Non-pigmented ciliary epithelial cell (primary cell): ENCODE measurements at places on chromosomes 1 and 21.

DNA sequence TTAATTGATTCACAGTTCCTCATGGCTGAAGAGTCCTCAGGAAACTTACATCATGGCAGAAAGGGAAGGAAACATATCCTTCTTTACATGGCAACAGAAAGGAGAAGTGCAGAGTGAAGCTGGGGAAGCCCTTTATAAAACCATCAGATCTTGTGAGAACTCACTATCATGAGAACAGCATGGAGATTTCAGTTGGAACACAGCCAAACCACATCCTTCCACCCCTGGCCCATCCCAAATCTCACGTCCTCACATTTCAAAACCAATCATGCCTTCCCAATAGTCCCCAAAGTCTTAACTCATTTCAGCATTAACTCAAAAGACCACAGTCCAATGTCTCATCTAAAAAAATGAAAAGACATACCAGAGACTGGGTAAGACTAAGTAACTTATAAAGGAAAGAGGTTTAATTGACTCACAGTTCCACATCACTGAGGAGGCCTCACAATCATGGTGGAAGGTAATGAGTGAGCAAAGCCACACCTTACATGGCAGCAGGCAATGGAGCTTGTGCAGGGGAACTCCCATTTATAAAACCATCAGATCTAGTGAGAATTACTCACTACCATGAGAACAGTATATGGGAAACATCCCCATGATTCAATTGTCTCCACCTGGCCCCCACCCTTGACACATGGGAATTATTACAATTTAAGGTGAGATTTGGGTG, 105.2 kb downstream of the MRPL39 start:
- DNase-seq, result no peak

- no peak for DNase-seq
These were observed 66.4 kb downstream of the LMX1A start for GRCh38 chr1:165290148-165290547.

DNA sequence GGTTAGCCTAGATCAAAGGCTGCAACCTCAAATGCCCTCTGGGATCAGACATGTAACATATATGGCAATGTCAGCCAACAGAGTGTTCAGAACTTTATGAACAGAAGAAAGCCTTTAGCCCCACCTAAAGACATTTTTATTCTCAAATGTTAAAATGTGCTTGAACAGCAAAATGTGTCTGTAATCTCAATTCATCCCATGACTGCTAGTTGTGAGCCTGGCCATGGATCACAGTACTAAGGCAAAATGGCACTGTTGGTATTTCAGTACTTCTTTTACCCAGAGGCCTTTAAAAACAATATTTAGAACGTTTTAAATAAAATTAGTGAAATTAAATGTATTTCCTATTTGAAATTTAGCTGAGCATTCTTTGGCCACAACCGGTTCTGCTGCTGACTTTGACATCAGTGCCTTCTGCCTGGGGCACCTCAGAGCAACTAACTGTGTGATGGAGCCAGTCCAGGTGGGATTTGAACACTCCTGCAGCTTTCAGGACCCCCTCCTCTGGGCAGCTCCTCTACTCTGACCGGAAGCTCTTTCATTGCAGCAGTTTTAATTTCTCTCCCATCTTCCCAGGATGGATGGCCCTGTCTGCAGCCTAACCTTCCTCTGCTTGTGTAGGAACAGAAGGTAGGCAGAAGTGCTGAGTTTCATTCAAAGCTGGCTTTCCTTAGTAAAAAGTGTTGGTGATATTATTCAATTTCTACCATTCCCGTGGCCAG, 68.3 kb upstream of the NFIA start:
- DNase-seq, result no peak

DNA sequence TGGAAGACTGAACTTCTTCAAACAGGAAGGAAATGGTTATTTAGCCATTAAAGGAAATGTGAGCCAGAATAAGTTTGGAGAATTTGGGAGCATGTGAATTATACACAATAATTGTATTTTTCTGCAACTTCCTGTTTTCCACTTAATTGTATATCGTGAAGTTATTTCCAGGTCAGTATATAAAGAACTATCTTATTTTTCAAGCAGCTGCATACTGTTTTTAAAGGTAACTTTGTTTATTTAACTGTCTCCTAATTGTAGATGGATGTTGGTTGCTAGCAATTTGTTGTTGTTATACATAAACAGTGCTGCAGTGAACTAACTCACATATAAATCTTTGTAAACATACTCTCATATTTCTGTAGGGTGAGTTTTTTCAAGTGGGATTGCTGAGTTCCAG, 180.3 kb downstream of the HLX start:
- no peak for DNase-seq

DNA sequence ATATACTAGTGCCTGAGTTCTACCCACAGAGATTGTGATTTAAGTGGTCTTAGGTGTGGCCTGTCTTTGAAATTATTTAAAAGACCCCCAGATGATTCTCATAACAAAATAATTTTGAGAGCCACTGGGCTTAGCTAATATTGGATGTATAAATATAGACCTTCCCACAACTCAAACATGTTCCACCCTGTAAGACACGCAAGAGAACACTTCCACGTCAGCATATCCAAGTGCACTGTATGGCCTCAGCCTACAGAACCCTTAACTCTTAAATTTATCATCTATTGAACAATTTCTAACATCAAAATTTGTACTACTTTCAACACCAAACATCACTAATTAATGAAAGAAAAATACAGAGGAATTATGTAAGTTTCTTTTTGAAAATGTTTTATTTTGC, 2.5 kb downstream of the FAM177B start:
- DNase-seq, result no peak

DNA sequence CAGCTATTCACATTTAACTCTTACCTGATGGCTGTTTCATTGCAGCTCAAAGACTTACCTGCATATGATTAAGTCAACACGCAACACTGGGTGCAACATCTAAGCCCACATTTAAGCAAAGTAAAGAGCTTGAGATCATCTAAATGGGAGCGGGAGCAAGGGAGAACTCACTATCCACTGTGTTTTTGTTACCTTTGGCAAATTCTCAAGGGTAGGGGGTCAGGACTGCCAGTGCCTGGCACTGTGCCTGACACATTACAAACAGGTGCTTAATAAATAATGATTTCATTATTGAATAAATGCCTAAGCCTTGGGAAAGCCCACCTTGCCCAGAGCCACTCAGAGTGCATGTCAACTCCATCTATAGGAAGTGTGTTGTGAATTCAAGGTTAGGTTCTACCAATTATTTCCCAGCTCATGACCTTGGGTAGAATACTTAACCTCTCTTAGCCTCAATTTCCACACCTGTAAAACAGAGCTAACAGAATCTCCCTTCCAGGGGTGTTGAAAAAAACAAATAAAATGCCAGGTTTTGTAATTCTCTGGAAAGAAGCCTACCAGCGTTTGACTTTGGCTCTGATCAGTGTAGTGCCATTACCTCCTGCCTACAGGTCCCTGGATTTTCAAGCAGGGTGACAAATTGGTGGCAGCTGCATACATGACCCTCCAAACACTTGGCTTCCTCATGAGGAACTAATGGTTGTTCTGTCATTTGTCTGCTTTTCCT, 109.7 kb downstream of the TGFBR3 start:
- DNase-seq, result no peak

DNA sequence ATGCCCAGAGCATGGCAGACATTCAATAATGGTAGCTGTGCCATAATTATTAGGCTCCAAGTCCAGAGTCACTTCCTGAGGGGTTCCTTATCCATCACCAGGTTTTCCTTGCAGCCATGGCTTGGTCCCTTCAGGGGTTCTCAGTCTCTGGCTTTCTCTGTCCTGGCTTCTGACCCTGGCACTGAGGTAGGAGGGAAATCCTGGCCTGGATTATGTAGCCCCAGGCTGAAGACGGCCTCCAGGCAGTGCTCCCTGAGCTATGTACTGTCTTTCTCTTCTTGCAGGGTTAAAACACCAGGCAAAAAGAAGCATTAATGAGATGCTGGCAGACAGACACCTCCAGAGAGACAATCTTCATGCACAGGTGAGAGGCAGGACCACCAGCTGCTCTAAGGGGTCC, 9.5 kb upstream of the PADI3 start:
- peak; percentile 80 for DNase-seq

- DNase-seq, result no peak
These were observed 301.1 kb downstream of the MATN1 start for GRCh38 chr1:30422251-30422650.

- no peak for DNase-seq
These were observed 13.8 kb downstream of the TMEM51 start for GRCh38 chr1:15167386-15167785.

DNA sequence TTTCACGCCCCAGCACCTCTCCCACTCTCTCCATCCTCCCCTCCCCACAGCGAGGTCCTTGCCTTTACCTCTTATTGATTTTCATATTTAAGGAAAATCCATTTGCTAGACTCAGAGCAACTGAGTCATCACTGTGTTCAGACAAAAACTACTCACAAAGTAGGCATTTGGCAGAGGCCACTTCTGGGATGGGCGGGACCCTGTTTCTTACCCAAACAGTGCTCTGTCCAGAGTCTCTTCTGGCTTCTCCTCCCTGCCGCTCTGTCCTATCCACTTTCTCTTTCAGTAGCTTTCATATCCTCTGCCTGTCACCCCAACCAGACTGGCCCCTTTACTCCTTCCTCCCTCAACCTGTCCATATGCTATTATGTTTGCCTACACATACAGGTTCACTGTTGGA, 2.4 kb upstream of the NAV1 start:
- no peak for DNase-seq

DNA sequence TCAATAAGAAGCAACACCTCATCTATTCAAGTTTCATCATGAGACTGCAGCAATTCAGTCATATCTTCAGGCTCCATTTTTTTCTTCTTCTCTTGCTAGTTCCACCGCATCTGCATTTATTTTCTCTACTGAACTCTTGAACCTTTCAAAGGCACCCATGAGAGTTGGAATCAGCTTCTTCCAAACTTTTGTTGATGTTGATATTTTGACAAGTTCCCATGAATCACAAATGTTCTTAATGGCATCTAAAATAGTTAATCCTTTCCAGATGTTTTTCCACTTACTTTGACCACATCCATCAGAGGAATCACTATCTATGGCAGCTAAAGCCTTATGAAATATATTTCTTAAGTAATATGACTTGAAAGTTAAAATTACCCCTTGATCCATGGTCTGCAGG, 434.3 kb downstream of the GPATCH2 start:
- no peak for DNase-seq

DNA sequence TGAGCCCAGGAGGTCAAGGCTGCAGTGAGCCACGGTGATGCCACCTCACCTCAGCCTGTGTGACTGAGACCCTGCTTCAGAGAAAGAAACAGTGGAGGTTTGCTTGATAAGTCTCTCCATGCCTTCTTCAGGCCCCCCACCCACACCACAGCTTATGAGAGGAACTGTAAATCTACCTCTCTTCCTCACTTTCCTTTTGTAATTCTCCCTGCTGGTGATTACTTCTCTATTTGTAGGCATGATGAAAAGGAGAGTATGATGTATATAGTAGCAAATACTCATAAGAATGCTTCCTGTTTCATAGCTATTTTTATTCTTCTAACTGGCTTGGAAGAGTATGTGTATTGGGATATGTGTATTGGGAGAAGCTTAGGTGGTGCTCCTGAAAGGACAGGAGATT, 186.3 kb downstream of the VPS13D start:
- DNase-seq, result no peak

GRCh38 chr1:179002552-179003345, 22.9 kb upstream of the FAM20B start:
- no peak for DNase-seq

DNA sequence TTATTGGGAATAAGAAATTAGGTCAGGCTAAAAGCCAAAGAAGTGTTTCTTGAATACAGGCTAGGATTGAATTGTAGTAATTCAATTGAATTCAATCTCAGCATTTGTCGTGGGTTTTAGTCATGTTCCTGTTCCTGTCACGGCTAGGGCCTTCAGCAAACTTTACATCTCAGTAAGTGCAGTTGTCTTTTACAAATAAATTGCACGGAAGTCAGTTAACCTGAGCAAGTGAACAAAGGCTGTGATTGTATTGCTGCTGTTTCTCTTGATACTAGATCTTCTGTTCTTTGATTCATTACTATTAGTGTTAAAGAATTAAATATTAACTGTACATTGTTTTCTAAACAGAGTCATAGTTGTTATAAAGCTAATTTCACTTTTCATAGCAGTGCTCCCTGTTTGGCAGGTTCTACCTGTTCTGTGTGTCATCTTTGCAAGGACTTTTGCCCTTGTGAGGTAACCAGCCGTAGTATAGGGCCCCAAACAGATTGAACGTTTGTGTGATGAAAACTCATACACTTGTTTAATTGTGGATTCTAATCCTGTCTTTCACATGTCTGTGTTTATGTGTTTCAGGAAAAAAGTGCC, 164.4 kb downstream of the EDEM3 start:
- DNase-seq, result no peak

- no peak for DNase-seq
These were observed 5.1 kb upstream of the ANGPTL1 start for GRCh38 chr1:178875936-178876335.

DNA sequence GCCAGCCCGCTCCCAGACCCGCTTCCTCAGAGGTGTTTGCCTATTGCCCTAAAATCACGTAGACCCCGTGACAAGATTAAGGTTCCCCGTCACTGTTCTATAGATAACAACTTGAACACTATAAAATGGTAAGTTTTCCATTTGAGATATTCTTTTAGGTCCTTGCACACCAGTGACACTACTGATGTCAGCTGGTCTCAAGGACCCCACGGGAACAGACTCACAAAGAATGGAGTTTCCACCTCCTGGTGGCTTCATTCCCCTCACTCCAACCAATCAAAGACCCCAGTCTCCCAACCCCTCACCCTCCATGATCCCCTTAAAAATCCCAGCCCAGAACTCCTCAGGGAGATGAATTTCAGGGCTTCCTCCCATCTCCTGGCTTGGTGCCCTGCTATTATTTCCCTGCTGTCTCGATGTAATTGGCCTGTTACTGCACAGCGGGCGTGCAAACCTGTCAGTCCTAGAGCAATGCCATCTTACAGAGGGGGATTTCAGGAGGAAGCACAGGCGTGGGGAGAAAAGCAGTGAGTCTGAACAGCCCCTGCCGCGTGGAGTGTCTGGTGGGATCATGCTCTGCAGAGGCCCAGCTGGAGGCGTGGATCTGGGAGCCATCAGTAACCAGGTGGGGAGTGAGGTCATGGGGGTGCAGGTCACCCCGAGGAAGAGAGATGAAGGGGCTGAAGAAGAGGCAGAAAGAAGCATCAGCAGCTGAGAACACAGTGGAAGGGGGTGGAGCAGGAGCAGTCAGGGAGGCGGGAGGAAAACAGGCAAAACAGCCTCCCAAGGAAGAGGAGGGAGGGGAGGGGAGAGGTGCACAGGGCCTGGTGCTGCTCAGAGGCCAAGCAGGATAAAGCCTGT, 35.1 kb upstream of the LBR start:
- no peak for DNase-seq

DNA sequence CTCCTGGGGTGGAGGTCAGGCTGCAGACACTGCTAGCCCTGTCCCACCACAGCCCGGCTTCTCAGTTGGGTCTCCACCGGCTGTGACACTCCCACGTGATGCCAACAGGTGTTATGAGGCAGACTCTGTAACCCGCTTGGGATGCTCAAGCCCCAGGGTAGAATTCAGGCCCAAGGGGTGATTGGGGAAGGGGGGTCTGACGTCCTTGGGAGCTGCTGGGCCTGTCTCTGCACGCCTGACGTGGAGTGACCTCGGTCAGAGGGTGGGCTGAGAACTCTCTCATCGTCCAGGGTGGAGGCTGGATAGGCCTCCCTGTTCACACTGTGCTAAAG, 7.7 kb upstream of the HES5 start:
- DNase-seq, result no peak

GRCh38 chr1:2163205-2163604, 31.4 kb downstream of the FAAP20 start:
- no peak for DNase-seq

GRCh38 chr1:158654571-158654970, 31.9 kb downstream of the SPTA1 start:
- DNase-seq, result no peak
